T-helper 2 cell (primary cell): ENCODE measurements at places on chromosomes 2 and 18.

DNA sequence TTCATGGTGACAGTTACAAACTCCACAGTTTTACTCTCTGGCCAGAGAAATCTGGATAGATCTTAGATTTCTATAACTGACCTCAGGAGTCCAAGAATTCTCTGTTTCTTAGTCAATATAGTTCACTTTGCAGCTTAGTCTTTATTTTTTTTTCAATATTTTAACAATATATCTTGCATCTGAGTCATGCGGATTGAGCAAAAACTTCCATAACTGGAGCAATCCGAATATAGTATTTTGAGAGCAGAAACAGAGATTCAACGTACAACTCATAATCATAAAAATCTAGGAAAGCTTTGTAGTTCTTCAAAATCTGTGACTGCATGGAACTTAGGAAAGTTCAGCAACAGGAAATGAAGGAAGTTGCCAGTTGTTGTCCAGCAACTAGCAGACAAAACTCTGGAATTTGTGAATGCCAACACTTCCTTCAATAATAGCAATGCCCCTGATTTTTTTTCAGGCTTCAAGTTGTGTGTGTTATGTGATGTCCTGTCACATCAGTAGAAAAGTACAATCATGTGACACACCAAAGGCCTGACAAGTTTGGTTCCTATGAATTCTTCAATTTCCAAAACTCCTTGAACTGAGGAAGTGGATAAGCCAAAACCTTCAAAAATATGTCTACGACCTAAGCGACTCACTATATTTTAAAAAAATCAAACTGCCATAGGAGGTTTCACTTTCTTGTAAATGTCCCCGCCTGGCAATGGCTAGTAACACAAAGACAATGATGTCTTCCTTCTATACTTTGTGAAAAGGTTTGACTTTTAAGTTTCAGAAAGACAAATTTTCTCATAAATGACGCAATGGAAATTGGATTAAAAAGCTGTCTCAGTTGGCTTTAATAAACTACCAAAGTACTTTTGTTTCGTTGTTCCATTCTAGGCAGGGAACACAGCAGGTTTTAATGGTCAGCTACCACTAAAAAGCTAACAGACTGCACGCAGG, 510.6 kb downstream of the ERBB4 start:
- DNase-seq: no peak

GRCh38 chr2:160582490-160583145, 89.0 kb upstream of the RBMS1 start:
- DNase-seq: no peak

- DNase-seq: no peak
These were observed 19.4 kb downstream of the SRSF7 start for GRCh38 chr2:38731684-38732221.

- no peak for DNase-seq
These were observed 226.2 kb upstream of the TNP1 start for GRCh38 chr2:217086038-217086522.

GRCh38 chr2:38074058-38074763, 1.7 kb downstream of the CYP1B1 start:
- no peak for DNase-seq

- no peak for DNase-seq
These were observed 86.0 kb downstream of the TPO start for GRCh38 chr2:1499033-1499795.

- no peak for DNase-seq
These were observed 34.7 kb downstream of the MGAT4A start for GRCh38 chr2:98696200-98696599.

DNA sequence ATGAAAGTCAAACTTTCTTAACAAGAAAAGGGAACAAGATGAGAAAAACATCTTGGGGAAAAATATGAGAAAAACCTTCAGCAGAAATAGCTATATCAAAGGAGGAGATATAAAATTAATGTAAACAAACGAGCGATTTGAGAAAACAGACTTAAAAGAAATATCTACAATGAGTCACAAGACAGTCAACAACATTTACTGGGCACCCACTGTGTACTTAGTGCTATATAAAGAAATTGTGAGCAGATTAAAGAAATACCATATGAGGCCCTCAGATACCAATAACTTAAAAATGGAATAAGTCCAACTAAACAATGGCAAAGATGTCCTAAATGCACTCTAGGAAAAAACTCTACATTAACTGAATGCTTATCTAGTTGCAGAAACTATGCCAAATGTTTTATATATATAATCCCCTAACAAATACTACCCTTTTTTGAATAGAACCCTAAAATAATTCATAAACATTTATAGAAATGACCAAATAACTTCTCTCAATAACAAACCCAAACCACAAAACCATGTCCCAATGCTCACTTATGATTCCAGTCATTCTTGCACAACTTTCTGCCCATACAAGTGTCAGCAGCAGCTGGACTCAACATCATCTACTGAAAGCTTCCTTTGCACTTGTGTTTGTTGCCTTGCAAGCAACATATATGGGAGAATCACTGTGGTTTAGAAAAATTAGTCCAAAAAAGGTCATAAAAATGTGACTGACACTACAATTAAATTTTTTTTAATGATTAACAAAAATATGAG, 83.5 kb downstream of the COBLL1 start:
- no peak for DNase-seq

DNA sequence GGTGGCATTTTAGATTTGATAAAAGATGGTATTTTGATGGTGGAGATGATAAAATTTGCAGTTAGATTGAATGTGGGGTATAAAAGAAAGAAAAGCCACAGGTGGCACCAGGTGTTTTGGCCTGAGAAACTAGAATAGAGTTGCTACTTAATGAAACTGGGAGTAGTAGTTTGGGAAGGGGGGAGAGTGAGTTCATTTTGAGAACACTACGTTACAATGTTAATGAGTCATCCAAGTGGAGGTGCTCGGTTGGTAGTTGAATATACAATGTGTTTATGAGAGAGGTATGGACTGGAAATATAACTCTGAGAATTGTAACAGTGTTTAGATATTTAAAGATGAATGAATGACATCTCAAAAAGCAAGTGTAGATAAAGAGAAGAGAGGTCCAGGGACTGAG, 26.4 kb downstream of the EPG5 start:
- no peak for DNase-seq

DNA sequence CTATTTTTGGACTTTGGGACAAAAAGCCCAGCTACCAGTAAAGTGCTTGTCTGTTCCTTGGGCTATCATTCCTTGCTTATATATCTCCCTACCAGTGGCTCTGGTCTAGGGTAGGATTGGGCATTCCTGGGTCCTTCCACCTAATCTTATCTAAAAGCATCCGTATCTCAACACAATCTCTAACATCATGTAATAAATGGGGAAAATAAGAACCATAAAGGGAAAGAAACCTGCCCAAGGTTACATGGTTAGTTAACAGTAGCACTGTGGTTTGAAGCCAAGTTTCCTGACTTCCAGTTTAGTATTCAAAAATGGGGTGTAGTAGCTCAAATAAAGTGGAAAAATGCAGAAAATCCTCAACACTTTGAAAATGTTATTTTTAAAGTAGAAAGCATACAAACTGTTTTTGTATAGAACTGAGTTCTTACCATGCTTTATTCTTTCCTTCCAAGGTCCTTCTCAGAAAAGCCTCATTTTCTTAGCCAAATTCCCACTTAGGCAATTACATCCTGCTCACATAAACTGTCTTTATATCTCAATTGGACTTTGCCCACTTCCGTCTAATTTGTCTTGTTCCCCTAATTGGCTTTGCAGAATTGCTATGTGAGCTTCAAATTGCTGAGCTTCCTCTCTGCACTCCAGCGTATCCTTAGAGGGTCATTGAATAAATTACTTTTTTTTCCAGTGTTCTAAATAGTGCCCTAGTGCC, 273.1 kb upstream of the UBE2E3 start:
- DNase-seq: no peak

GRCh38 chr2:15865923-15866322, 74.4 kb upstream of the MYCN start:
- no peak for DNase-seq

DNA sequence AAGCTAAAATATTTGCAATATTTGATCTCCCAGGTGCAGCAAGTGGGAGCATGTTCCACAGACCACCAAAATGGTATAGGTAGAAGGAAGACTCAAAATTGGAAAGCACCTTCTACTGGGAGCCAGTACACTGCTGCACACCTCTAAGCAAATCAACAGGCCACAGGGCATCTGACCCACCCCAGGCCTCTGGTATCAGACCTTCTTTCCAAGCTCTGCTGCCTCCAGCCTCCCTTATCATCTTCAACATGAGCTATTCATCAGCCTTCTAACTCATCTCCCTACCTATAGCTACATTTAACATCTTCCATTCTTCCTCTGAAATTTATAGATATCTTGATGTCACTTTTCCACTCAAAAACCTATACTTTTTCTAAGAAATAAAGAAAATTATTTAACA, 294.8 kb downstream of the ZEB2 start:
- DNase-seq: no peak

DNA sequence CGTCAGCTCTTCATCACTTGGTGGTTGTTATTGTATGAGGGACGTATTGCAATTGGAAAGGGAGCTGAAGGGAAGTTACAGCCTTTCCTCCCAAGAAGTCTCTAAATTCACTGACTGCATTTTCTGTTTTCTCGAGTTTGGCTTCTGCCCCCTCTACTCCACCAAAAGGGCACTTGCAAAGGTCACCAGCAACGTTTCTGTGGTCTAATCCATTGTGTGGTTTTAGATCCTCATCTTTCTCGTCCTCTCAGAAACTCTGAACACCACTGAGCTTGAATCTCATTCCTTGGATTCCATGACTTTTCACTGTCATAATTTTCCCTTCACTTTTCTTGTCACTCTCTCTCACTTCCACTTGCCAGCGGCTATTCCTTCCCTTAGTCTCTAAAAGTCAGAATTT, 308.0 kb downstream of the AFF3 start:
- DNase-seq: no peak

DNA sequence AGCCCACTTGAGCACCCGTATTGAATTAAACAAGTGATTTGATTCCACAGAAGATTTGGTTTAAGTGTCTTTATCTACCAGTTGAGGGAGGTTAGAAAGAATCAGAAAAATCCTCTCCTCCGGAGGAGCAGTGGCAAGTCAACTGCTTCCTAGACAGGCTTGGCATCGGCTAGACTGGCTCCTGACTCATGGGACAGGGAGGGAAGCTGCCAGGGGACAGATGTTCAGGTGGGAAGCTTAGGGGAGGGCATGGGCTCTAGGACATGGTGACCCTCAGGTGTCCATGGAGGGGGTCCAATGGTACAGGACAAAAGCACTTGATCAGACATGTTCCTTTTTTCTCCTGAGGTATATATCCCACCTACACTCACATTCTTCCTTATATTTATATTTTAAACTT, 119.3 kb upstream of the IL1R2 start:
- DNase-seq: no peak
